Esophagus squamous epithelium (tissue), 5 donors: ENCODE measurements at places on chromosomes 3 and 15.

DNA sequence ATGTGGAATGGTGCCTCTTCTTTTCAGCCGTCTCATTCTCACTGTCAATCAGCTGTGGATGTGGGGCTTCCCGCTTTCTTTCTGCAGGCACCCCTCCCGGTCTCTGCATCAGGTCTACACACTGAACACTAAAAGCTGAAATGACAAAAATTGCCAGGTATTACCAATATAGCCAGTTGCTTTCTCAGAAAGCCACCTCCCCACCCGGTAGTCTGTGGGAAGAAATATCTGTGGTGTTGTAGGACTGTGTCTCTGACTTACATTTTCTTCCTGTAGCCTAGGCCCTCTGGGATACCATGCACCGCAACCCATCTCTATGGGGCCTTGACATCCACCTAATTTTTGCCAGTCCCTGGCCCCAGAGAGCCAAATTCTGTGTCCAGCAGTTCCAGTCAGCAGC, 19.2 kb upstream of the EPHB1 start:
- DNase-seq, result no peak

- no peak for DNase-seq
Observed at GRCh38 chr15:60373327-60373726, 24.5 kb downstream of the ANXA2 start.

- no peak for DNase-seq
Observed at GRCh38 chr15:82737975-82738374, 28.3 kb upstream of the AP3B2 start.

- DNase-seq, result no peak
Observed at GRCh38 chr3:136250903-136251460, 842 bp downstream of the PCCB start.

DNA sequence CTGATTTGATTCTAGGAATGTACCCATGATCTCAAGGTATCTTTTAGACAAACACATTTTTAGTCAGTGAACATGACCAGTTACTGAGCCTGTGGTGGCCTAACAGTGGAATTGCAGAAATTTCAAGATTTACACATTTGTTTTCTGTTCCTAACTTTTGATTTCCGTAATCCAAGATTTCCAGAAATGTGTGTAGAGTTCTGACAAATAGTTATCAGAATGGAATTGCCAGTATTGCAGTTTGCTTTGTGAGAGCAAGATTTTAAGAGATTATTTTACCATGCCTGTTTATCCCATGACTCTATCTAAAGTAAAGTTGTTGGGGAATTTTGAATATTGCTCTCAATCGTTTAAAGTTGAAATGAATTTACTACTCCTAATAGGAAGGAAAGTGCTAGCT, 11.7 kb upstream of the UTS2B start:
- no peak for DNase-seq

DNA sequence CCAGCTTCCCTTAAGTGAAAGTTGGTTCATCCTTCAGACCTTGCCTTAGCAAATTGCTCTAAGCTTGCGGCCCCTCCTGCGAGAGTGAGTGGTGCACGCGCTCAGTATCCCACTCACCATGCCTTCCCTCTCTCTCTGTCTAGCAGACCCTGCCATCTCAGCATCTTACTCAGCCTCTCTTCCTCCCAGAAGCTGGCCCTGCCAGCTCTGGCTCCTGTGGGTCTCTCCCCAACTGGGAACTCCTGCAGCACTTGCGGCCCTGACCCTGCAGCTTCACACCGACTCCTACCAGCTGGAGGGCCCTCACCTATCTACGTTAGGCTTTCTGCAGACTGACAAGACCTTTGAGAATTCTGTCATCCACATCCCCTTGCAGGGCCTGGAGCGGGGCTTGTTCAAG, 286.1 kb upstream of the TLE3 start:
- no peak for DNase-seq

DNA sequence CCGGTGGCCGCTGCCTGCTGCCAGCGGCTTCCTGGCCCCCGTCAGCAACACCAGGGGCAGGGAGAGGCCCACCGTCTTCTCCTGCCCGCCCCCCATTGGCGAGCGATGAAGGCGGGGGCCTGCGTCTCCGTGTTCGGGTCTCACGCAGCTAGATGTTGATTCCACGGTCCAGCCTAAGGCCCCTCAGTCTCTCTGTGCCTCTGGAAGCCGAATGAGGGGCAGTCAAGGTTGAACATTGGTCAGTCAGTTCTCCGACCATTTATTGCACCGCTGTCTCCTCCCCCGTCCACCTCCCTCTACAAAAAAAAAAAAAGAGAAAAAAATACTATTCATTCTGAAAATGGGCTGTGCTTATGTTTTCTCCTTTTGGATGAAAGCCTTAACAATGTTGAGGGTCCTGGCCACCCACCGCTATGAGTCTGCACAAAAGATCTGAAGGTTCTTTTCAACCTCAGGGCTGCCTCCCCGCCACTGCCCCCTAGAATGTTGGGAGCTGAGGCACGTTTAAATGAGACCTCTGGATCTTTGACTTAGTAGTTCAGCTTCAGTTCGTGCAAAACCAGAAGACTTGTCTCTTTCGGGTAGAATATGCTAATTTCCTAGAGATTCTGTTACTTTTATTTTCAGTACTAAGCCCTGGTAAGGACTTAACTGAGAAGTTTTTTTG, 736 bp downstream of the IREB2 start:
- DNase-seq, result no peak

DNA sequence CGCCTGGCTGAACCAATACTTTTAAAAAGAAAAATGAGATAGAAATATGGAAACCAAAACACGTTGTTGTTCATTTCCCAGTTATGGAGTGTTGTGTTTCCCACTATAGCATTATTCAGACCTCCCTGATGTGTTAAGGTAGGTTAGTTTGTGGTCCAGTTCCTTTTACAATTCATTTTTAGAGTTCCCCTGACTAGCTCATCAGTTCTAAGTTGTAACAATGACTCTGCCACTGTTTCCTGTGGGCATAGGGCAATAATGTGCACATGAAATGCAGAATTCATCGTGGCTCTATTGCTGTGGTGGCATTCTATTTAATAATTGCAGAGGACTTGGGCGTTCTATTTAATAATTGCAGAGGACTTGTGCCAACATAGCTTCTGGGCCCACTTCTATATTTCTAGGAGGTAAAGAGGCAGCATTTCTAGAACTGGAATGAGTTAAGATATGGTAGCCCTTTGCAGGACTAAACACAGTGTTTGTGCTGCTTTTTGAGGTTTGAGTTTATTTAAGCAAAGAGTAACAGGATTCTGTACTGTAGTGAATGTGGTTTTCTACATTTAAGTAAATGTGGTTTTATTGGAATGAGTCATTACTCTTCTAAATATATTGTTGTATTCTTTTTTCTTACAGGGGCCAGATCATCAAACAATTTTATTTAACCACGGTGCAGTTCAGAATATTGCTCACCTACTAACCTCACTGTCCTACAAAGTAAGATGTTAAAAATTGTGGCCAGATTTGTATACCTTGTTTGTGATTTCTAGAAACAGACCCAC, 47.5 kb downstream of the ARMC8 start:
- DNase-seq, result no peak

GRCh38 chr3:107629566-107629965, 106.8 kb downstream of the BBX start:
- no peak for DNase-seq

DNA sequence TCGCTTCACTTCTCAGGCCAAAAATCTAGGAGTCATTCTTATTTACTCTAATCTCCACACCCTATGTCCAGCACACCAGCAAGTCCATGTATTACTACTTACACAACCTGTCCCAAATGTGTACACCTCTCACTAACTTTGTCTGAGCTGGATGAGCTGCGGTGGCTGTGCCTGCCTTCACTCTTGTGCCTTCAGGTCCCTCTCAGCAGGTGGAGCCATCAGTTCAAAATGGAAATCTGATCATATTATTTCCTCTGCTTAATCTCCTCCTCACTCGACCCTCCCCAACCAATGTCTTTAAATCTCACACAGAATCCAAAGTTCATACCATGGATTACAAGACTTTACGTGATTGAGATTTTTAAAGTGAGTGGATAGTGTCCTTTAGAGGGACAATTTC, 82.8 kb downstream of the SSR3 start:
- no peak for DNase-seq

DNA sequence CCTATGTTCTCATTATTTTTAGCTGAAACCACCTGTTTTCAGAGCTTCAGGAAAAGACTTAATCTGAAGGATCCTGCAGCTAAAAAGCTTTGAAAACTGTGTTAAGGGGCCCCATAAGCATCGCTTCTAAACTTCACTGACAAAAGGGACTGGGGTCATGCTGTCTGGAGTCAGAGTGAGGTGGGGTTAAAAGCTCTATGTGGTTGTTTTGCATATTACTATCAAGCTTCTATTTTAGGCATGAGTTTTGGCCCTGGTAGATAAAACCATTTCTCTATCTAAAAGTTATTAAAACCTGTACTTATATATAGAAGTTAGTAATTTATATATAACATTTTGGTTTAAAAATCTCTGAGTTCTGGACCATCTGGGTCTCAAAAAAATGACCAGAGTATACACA, 45.5 kb downstream of the GPR160 start:
- no peak for DNase-seq

DNA sequence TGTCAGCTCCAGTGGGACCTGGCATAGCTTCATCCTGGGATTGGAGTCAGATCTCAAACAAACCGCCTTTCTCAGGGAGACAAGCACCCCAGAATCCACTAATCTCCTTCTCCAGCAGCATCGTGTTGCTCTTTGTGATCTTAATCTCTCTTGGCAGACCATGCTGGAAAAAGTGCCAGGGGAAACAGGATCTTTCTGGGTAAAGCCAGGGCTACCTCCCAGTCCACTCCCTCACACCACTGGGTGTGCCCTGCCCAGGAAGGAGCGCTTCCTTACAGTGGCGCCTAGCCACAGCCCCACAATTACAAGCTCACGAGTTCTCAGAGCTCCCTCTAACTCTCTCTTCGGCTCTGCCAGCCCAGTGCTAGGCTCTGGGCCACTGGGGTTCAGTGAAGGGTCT, 32.2 kb downstream of the RPLP1 start:
- no peak for DNase-seq

- no peak for DNase-seq
Observed at GRCh38 chr15:77167406-77167805, 96.5 kb upstream of the TSPAN3 start.

- DNase-seq, result no peak
Observed at GRCh38 chr3:37892927-37893600, 31.4 kb downstream of the CTDSPL start.
